ENCODE measurements at places on chromosomes 5 and 9.

DNA sequence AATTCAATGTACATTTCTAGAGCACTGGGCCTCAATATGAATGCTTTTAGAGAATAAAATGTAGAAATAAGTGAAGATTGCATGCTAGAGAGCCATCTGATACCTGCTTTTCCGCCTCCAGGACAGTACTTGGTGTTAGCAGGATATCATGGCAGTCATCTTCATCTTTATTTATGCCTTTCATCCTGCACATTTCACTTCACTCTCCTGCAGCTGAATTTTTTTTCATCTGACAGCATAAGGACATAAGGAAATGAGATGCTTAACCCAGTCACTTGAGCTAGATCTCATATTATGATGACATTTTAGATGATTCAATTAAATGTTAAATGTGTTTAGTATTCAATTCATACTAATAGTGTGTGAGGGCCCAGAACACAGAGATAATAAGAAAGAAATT is 162.6 kb downstream of the PARP8 start:
- DNase-seq = no peak

DNA sequence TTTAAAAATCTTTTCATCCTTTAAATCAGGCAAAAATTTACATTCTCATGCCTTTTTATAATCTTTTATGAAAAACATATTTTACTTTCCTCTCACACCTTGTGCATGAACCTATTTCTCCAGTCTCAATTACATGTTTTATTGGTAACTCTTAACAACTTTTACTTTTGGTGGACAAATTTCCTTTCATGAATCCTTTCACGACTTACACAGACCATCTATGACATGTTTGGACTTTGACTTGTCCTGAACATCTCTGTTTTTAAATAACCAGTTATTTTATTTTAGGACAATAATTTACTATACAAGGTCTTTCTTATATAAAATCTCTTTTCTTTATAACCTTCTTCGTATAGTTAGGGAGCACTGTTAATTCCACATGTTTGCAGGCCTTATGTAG is 26.5 kb upstream of the MTMR12 start:
- no peak for DNase-seq

- DNase-seq = no peak
These were observed 222.3 kb downstream of the YTHDC2 start for GRCh38 chr5:113735751-113736150.

DNA sequence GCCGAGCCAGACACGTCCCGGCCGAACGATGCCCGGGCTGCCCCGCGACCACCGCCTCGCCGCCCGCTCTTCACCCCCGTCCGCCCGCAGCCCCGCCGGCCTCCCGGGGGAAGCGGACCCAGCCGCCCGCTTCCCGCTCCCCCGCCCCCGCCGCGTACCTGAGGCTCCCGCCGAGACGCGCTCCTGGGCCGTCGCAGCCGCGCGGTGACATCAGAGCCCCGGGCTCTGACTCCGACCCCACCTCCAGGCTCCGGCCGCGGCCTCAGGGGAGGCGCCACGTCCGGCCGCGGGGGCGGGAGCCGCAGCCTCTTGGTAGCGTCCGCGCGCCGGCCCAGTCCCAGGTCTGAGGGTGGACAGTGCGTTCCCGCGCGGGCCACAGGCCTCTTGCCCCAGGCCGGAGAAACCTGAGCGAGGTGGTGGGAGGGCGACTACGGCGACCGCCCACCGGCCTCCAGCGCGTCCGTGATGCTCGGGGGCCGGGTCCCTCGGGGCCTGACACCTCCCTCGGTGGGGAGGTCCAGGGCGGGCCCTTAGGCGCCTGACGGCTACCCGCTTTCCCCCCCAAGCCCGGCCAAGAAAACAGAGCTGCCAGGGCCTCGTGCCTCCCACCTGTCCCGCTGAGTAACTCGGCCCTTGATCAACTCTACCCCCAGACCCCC is at the start of gene SHROOM1:
Gene SHROOM1 (minus strand): TSS at position 212 of the 659 bp plus-strand sequence. CDS start 4,507 bp downstream, outside the sequence.
- DNase-seq = peak; percentile 86

DNA sequence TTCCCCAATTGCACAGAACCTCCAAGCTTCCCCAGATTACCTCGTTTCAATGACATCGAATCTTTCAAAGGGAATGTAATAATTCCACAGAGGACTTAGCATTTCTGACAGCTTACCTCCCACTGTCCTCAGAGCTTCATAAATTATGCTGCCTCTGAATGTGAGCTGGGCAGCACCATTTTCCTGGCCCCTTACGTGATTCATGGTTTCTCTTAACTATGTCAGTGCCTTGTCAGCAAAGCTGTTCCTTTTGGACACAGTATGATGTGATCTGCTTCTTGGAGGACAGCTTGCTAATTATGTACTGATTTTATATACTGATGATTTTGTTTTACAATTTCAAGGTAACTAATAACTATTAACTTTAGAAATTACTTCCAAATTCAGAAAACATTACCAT is 27.7 kb upstream of the SSBP2 start:
- DNase-seq = peak; percentile 30

DNA sequence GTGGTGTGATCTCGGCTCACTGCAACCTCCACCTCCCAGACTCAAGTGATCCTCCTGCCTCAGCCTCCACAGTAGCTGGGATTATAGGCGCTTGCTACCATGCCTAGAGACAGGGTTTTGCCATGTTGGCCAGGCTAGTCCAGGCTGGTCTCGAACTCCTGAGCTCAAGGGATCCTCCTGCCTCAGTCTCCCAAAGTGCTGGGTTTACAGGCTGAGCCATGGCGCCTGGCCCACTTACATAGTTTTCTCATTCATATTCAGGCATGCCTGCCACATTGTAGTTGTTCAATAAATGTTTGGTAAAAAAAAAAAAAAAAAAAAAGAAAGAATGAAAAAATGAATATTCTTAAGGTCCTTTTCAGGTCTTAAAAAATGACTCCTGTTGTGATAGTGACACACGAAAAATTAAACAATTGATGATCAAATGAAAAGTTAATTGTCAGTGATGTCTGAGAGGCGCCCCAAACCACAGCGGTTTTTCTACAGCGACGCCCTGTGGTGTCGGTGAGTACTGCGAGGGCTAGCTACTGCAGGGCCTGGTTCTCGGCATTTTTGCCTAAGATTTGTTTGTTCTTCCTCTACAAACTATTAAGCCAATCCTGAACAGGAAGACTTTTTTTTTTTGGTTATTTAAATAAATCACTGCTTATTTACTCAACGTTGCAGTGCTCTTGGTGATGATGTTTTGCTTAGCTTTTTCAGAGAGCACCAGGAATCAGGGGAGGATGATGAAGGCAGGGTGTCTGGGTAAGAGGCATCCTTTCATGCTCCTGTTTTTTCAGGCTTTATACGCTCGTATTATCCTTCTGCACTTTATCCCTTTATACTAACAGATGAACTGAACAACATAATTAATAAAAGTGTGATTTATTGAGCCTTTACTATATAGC is 67.0 kb upstream of the DPYSL3 start:
- peak; percentile 70 for DNase-seq

DNA sequence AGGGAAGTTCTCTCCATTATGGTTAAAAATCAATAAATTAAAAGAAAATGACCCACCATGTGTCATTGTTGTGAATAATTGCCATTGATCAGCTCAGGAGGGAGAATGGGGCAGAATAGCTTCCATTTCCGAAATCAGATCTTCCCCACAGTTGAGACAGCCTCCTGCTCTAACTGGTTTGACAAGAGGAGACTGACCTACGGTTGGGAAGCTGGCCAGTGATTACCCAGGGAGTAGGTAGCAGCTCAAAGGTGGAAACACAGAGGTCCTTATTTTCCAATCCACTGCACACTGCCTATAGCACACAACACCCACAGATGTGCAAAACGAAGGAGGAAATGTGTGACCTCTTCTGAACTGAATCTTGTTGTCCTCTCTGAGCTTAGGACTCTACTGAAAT is 69.0 kb upstream of the DAPK1 start:
- DNase-seq = no peak

DNA sequence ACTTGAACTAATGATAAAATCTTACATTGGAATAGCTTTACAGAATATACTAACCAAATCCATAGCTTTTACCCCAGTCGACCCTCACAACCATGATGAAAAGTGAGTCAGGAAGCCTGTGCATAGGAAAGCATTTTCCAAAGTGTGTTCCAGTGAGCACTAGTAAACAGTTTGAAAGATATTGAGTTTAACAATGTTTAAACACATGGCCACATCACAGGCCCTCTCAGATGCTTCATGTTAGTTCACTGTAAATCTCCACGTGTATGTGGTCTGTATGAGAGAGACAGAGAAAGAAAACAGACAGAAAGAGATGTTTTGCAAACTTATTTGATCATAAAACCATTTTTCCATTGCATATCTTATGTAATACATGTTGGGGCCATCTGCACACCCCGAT is 27.0 kb downstream of the PRUNE2 start:
- DNase-seq = no peak

- no peak for DNase-seq
These were observed 356.8 kb upstream of the DMAC1 start for GRCh38 chr9:8156346-8156745.

- DNase-seq = peak; percentile 76
These were observed 278.1 kb downstream of the AOPEP start for GRCh38 chr9:95004411-95005277.

DNA sequence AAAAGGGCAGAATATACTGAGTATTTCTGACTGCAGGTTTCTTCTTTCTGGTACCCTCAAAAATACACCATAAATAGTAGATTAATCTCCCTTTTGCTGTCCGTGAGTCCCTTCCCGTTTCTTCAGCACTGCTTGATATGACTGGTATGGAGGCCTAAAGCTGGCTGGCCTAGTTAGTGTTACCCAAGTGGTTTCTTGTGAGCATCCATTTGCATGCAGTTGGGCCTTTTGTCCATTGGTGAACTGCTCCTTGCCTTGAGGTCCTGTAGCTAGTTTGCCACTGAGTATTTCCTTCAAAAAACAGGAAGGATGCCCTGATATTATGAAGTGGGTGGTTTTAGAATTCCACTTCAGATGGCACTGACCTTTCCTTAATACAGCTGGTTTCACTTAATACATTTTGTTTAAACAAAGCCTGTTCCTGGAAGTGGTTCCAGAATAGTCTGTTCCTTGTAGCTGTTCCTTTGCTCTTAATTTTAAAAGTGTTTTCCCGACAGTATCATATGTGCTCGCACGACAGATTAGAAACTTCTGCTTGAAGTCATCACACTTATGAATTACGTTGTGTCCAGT is 40.0 kb upstream of the ABL1 start:
- peak; percentile 11 for DNase-seq

GRCh38 chr9:37005517-37006140 is 28.4 kb downstream of the PAX5 start:
- DNase-seq = no peak

DNA sequence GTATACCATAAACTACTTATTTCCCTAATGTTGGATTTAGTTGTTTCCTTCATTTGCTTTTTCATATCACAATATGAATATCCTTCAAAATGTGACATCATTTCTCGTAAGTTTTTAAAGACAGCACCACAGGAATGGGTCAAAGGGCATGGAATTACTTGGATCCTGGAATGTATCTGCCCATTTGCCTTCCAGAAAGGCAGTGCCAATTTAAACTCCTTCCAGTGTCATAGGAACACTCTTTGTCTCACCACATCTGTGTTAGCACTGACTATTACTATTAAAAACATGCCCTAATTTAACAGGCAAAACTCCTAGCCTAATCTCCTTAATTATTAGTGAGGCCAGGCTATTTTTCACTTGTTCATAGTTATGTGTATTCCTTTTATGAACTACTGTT is 58.0 kb downstream of the SPTLC1 start:
- no peak for DNase-seq

DNA sequence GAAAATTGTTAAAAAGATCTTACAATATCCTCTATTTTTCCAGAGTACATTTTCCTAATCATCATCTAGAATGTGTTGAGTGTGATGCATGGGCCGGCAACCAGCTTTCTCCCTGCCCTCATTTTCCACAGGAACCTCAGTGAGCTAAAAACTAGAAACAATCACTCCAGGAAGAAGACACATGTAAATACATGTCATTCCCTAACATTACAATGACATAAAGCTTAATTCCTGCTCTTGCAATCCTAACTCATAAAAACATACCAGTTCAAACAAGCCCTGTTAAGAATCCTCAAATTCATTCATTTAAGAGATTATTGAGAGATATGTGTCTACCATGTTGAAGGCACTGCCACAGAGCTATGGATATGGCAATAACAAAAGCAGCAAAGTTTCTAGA is 18.5 kb upstream of the ZNF622 start:
- no peak for DNase-seq

- no peak for DNase-seq
These were observed 65.0 kb downstream of the ST8SIA4 start for GRCh38 chr5:100838048-100838473.

- no peak for DNase-seq
These were observed 27.6 kb upstream of the TESK1 start for GRCh38 chr9:35577486-35577885.

DNA sequence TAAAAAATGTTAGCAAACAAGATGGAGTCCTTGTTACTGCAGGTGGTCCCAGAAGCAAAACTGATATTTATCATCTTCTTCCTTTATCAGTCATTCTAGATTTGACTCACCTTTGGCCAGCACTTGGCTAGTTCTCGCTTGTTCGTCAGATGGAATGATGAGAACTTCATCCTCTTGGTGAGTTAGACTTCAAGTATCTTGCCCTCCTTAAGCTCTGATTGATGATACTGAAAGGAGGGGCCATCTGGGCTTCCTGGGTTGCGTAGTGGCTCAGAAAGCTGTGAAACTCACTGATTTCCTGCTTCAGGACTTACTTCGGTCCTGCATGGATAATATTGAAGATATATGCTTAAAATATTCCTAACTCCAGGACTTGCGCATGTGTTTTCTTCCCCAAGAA is 1248.2 kb upstream of the CDH9 start:
- DNase-seq = no peak

DNA sequence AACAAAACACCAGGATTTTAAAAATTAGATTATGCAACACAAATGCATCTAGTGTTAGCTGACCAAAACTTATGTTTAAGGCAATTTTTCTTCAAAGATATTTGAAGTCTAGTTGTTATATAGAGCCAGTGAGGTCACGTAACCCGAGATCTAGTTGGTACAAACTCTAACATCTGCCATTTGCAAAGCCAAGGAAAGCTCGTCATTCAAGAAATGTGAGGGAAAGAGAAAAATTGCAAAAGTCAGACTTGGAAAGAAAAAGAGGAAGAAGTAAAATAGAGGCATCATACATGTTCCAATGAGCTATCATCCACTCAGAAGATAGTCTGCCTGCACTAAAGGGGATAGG is 293.4 kb upstream of the PUM3 start:
- no peak for DNase-seq

DNA sequence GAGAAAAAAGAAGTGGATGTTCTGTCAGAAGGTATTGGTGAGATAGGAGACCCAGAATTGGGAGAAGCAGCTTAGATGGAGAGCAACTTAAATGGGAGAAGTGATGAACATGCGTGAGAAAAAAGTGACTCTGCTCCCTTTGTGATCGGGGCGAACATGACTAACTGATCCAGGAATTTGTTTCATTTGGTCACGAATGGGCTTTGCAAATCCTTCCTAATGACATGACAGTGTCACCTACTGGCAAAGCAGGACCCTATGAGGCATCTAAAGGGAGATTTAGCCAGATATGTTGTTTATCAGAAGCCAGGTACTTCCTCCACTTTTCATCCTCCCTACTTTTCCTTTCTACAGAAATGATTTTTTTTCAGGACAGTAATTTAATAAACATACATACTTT is 787.4 kb upstream of the RGMB start:
- DNase-seq = peak; percentile 74

Data from AG20443 (cell line).